Osteocyte (in vitro differentiated cells): ENCODE measurements at places on chromosomes 6 and 20. TPM values are rescaled to one million over a fixed set of nuclear protein-coding genes. Genes with fewer than 3 reads are reported as not detected.

GRCh38 chr20:5222919-5223634 is 93.7 kb downstream of the PROKR2 start:
- DNase-seq = no peak

DNA sequence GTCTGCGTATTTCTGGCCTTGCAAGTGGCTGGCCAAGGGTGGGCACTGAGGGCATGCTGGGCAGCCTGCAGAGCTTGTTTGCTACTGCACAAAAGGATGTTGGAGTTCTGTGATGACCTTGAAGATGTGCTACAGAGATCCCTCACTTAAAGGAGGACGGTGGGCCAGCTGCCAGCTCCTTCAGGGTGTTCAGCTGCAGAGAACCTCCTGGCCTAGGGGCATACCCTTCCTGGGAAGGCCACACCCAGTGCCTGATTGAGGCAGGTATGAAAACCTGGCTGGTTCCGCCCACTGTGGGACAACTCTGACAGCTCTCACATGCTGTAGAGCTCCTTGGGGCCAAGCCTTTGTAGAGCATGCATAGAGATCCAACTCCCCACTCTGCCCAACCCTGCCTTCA is 3.0 kb upstream of the KCNK17 start:
- DNase-seq = no peak

PTPRK gene
- 130 and 131 TPM in 2 replicates for total RNA-seq

FNDC1 gene
- 0.55 and 0.64 TPM in 2 replicates for total RNA-seq

SPDEF gene
- not detected in 2 replicates for total RNA-seq

- no peak for DNase-seq
These were observed 57.6 kb upstream of the HMGCLL1 start for GRCh38 chr6:55636406-55637102.

GRCh38 chr20:25071734-25072133 is 10.2 kb downstream of the VSX1 start:
- DNase-seq = peak; percentile 30

C6orf163 gene
- 3.8 and 5.1 TPM in 2 replicates for total RNA-seq
